ENCODE measurements at places on chromosomes 5 and 9. TPM values are rescaled to one million over a fixed set of nuclear protein-coding genes. Genes with fewer than 3 reads are reported as not detected.
A peak's percentile ranks its signal among the peaks of the same experiment; 100 is the strongest.

DNA sequence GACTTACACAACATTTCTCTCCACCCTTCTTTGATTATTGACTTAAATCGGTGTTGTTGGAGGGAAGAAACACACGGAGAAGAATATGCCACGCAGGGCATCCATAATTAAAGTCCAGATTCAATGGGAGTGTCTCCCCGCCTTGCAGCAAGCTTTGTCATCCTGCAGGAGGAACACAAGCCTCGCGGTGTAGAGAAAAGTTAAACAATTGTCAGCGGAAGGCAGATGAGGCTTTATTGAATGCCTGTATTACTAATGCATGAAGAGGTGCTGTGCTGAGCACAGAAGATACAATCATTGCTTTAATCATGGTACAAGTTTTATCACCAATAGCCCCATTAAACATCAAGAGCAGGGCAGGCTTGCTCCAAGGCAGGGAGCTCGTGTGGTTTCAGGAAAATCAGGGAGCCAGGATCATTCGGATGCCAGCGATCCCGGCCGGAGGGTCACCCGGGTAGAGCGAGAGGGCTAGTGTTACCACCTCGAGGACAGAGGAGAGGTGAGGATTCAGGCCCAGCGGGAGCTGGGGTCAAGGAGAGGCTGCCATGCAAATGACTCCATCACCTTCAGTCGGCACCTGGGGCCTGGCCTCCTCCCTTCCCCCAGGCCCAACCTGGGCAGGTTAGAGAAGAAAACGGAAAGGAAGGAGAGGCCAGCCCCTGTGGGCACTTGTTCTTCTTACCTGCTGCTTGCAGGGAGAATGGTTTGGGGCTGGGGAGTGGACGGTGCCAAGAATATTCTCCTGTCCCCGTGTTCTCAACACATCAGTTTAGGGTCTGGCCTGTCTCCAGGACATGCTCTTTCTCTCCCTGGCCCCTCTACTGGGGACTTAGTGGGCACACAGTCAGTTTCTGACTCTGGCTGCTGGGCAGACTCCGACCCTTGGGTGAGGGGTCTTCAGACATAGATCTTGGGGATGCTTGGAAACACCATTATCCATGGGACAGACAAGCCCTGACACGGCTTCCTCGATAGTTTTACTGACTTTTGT, 289.5 kb downstream of the IRX2 start:
- no peak for DNase-seq

DNA sequence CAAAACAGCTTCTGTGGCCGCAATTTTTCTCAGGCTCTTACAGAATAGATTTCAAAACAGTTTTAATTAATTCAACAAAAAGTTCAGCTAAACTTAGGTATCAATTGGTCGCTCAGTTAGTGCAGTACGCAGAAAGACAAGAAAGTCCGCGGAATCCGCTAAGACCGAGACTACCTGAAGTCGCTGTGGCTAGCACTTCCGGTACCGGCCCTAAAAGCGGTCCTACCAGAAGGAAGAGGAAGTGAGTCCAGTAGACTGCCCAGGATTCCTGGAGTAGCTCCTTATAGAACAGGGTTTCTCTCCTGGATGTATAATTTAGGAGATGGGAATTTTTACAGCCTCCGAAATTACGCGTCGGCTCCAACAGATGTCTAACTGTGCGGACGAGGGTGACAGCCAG, 16.6 kb upstream of the PCDHB2 start:
- DNase-seq, result no peak

- DNase-seq, result no peak
Observed at GRCh38 chr9:99783799-99784198, 37.9 kb upstream of the NR4A3 start.

DNA sequence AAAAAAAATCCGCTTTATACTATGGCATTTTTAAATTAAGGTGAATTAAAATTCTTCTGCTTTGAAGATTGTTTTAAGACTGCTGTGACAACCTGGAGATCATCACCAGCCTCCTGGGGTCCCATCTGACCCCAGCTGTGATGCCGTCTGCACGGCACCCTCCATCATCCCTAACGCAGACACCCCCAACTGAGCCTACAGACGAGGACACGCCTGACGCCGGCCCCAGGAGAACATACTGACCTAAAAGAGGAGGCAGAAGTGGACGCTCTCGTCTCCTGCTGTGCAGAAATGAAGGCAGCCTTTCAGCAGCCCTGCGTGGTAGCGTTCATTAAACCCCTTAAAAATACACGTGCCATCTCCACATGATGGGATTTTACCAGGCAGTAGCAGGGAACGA, 125.6 kb upstream of the PPP1R26 start:
- no peak for DNase-seq

DNA sequence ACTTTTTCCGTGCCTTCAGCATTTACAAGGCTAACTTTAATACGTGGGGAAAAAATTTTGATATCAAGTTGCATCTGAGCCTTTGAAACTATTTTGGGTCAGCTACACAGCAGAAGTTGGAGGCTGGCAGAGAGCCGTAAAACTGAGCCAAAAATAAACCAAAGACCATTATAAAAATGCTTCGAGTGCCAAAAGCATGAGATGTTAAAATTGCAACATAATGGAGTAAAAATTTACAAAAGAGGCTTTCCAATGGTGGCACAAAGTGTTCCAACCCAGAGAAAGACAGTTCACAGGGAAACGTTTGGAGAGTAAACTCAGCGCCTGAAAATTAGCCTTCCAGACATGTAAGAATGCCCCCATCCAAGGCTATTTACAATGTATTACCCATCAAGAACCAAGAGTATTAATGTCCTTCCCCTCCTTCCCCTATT, 190.3 kb downstream of the TLE1 start:
- DNase-seq, result no peak

DNA sequence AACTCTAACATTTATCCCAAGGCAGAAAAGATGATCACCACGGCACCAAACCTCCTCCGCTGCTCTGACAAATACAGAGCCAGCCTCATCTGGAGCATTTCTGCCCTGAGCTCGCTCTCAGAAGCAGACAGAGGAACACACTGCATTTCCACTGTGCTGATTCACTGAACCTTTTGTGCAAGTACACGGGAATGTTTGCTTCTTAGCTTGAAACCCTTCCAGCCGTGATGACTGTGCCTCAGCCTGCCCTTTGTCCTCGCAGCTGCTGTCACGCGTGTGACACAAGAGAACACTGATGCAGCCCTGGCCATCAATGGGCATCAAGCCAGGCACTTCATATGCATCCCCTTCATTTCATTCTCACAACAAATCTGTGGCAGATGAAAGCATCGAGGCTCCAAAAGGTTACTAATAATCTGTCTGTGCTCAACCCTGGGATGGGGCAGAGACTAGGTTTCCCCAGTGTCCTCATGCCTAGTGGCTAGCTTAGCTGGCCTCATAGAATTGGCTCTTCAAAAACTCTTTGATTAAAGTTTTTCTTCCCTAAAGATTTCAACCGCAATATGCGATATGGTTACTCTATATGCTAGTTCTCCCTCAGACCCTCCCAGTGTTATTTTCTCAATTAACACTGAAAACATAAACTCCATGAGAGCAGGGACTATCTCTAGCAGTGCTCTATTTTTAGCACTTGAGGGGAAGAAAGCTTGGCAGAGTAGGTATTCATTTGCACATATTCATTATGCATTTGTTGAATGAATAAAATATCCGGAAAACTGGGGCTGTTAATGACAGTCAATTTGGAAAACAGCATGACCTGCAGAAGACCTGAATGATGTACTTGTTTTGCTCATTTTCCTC, 7.3 kb downstream of the CDC14B start:
- DNase-seq, result peak; percentile 69

DNA sequence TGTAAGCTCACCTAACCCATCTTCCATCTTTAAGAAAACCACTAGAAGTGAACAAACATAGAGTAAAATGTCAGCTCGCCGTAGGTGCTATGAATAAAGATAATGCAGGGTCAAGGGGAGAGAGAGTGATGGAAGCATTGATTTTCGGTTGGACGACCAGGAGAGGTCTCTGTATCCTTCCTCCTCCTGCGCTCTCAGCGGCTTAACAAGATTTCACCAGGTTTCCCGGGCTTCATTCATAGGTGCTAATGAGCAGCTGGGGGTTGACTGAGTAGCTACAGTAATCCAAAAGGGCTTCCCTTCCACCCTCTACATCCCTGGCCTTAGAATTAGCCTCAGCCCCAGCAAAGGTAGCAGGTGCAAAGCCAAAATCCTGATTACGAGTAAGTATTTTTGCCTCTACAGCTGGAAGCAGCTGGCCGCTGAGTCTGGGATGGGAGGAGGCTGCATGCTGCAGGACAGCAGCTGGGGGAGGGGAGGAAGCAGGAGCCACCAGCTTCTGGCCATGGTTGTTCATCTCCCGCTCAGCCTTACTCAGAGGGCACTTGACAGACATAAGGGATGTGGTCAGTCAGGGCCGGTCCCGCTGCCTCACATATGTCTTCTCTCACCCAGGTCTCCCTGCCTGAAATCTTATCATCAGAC, 112.0 kb upstream of the IL12B start:
- DNase-seq, result no peak

GRCh38 chr5:105812304-105812703, 1858.4 kb downstream of the EFNA5 start:
- no peak for DNase-seq

GRCh38 chr9:132648283-132648682, 21.5 kb downstream of the DDX31 start:
- no peak for DNase-seq

DNA sequence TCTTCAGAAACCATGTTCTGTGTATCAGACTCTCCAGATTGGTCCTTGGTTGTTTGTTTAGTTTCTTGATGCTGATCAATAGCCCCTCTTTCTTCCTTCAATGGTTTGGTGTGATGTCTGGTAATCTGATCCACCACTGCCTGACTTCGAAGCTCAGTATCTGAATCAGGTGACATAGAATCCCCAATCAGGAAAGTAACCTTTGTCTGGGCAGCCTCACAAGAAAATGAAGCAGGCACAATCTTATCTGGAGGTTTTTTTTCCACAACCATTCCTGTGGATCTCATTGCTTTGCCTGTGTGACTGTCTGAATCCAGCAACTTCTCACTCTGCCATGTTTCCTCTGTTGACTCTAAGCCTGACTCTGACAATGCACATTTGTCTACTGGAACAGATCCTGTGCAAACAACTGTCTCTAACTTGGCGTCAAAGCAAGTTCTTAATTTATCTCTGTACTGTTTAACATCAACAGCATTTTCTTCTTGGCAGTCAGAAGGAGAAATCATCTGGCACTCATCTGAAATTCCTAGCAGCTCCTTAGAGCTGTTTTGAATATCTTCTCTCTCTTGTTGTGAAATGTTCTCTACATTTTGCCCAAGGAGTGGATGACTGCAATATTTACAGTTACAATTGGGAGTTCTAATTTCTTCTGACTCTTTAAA, 37.1 kb upstream of the RAPGEF6 start:
- DNase-seq, result no peak

DNA sequence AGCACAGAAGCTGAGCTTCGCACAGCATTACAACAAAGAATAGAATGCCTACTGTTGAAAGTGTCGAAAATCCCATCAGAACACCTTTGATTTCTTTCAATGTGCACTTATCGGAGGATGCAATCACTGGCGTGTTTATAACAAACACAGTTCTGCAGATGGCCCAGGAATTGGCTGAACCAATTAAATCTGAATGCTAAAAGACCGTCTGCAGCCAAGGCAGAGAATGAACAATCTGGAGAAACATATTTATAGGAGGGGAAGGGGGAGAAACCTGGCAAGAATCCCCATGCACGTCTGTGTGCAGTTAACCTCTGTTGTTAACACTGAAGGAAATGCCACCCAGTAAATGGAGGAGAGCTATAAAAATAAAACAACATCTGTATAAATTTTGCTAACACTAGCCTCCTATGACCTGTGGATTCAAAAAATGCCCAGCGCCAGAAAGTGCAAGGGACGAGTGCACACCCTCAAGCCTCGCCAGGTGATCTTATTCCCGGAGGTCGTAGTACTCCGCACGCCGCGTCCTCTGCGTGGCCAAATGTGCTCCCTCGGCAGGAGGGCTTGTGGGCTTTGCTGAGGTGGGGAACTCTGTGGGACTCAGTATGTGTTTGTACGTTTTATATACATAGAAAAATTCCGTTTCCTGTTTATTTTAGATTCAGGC, 56.8 kb downstream of the PTCH1 start:
- DNase-seq, result no peak

DNA sequence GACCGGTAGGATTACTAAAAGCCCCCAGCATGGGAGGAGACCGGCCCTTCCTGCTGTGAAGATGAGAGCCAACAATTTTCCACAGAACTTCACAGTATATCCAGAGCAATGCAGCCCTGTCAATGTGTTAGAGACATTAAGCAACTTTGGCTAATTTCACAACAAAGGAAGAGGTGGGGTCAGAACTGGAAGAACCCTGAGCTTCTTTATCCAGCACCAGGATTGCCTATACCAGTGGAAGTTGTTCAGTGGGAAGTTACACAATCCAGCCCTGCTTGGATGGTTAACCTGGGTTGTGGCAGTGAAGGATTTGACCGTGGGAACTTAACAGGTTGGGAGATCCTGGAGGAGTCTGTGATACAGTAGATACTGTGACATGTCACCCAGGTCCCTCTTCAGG, 197.0 kb downstream of the FBN2 start:
- no peak for DNase-seq

- no peak for DNase-seq
Observed at GRCh38 chr5:107485184-107485583, 185.6 kb downstream of the EFNA5 start.

CDKN2A gene
- 34.1 TPM for total RNA-seq

IL3 gene
- not detected for total RNA-seq

TNFSF15 gene
- total RNA-seq, result 2.1 TPM

DNAI1 gene
- not detected for total RNA-seq

LCN9 gene
- total RNA-seq, result not detected

KIAA0825 gene
- 9.3 TPM for total RNA-seq
